ENCODE measurements at places on chromosomes 16 and 17.

- no peak for DNase-seq
Observed at GRCh38 chr16:11562411-11562810, 24.3 kb downstream of the LITAF start.

DNA sequence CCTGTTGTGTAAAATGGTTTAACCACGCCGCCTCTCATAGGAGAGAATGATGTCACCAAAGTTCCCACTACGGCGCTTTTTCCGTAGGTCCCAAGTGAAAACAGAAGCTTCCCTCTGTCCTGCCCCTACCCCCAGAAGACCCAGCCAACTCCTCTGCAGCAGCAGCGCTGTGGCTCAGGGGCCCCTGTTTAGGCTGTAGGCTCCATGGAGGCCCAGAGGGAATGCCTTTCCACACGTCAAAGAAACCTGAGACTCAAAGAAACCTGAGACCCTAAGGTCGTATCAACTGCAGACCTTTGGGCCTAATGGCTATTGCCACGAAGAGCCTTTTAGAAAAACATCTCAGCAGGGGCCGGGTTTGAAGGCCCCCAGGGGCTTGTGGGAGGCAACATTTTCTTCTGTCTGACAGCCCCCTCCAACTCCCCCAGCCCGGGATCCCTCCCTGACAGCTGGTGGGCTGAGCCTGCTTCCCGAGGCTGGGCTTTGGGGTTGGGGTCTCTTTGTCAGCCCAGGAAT, 43.1 kb upstream of the MEAK7 start:
- DNase-seq = no peak

DNA sequence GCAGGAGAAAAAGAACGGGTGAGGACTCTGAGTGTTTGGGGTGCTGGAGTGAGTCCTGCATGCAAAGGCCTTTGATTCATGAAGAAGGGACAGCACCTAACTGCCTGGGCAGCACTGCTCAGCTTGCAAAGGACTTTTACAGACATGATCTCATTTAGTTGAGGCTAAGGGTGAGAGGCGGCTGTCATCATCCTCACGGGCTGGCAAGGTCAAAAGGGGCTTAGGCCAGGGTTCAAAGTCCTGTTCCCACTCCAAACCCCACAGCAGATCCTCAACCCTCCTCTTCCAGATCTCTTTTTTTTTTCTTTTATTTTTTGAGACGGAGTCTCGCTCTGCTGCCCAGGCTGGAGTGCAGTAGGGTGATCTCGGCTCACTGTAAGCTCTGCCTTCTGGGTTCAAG, 4.8 kb downstream of the RHBDF2 start:
- DNase-seq = no peak

DNA sequence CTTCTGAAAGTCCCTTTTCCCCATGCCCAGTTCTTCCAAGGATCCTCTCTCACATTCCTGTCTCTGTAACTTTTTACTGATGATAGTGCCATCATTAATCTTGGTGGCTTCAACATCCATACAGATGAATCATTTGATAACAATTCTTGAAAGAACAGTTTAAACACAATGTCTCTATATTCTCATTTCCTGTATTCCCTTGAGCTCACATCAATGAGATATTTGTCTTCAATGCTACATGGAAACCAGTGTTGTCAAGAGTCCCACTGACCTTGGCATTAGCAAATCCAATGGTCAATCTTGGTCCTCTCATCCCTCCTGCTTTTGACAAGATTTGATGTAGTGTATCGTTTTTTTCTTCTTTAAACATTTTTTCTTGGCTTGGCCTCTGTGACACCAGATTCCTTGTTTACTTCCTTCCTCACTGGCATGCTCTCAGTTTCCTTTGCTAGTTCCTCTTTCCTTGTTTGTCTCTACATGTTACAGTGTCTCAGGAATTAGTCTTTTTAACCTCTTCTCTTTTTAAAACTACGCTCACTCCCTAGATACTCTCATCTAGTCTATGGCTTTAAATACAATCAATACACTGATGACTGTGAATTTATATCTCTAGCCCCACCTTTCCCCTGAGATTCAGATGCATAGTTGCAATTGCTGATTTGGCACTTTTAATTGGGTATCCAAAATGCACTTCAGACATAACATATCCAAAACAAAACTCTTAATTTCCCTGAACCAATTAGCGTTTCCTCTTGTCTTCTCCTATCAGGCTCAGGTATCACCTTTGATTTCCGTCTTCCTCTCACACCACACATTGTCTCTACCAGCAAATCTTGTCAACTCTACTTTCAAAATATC, 134.0 kb downstream of the MYO1D start:
- DNase-seq = no peak

- DNase-seq = no peak
Observed at GRCh38 chr17:57984261-57984890, 3.7 kb downstream of the VEZF1 start.

DNA sequence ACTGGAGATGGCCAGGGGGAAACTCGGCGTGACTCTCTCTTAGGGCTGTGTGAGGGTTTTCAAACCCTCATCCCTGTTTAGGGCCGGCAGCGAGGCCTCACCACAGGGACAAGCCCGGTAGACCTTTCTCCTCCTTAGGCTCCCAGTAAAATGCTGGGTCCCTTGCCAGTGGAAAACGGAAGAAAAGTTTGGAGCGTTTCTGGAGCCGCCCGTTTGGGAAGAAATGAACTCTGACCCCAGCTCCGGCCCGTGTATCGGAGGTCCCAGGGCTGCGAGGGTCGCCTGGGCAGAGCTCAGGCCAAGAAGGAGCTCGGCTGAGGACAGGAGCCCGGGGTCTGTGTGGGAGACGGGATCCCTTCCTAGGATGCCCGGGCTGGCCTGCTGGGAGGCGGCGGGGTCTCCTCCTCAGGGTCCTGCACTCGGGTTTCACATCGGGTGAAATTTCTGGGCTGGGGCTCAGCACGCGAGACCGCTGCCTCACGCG, 23.2 kb downstream of the ZNF213 start:
- DNase-seq = no peak

GRCh38 chr16:57555831-57556230, 13.4 kb downstream of the ADGRG5 start:
- no peak for DNase-seq
